ENCODE measurements at places on chromosomes 12 and 14. TPM values are rescaled to one million over a fixed set of nuclear protein-coding genes. Genes with fewer than 3 reads are reported as not detected.

The BMAL2 gene
- 1.9 TPM for total RNA-seq

GRCh38 chr14:71143381-71144290, 236.4 kb downstream of the PCNX1 start:
- DNase-seq = no peak

The C1S gene
- 3.3 TPM for total RNA-seq

DNA sequence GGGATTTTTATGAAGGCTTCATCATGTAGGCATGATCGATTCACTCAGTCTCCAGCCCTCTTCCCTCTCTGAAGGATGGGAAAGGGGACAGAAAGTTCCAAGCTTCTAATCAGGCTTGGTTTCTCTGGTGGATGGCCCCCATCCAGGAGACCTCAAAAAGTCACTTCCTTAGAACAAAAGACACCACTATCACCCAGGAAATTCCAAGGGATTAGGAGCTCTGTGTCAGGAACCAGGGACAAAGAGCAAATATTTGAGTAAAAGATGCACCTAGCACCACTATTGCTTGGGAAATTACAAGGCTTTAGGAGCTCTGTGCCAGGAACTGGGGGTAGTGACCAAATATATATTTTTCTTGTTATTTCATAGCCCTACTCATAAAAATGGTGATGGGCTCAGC, 33.6 kb upstream of the TMX1 start:
- no peak for DNase-seq

GRCh38 chr12:27260746-27261145, 16.7 kb downstream of the STK38L start:
- DNase-seq = no peak

GRCh38 chr12:98485792-98486340, 29.5 kb upstream of the TMPO start:
- no peak for DNase-seq

The TSHR gene
- total RNA-seq = not detected

- no peak for DNase-seq
These were observed 41.4 kb upstream of the AMIGO2 start for GRCh38 chr12:47121146-47121545.

DNA sequence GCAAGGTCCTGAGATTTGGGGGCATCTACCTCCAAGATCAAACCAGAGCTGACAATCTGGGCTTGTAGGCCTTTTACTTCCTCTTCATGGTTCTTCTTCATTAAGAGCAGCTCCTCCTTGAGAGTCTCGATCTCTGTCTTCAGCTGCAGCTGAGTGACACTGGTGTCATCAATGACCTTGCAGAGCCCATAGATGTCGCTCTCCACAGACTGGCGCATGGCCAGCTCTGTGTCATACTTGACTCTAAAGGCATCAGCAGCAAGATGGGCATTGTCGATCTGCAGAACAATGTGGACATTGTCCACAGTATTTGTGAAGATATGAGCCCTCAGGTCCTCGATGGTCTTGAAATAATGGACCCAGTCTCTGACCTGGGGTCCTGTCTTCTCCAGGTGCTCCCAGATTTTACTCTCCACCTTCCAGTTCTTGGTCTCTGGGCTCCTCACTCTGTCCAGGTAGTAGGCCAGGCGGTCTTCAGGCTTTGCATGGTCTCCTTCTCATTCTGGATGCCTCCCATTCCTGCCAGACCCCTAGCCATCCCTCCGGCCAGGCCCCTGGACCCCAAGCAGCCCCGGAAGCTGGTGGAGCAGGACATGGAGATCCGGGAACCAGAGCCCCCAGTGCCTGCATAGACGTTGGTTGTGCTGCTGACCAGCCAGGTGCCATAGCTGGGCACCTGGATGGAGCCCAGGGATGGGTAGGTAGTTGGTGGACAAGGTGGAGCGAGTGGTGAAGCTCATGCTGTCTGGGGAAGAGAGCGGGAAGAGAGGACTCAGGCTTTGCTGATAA, 141.0 kb downstream of the MSRB3 start:
- DNase-seq = no peak

The AREL1 gene
- 27.9 TPM for total RNA-seq

The PTPRQ gene
- total RNA-seq = not detected

The INHBC gene
- not detected for total RNA-seq

GRCh38 chr14:79665556-79665955, 545.7 kb downstream of the DIO2 start:
- peak; percentile 3 for DNase-seq

GRCh38 chr14:91277546-91278382, 33.3 kb upstream of the GPR68 start:
- peak; percentile 65 for DNase-seq

- DNase-seq = no peak
These were observed 205.4 kb upstream of the FKBP4 start for GRCh38 chr12:2589381-2589780.

GRCh38 chr14:95217391-95217900, 60.1 kb upstream of the DICER1 start:
- DNase-seq = no peak

GRCh38 chr12:111405859-111406473, at the start of gene SH2B3:
Gene SH2B3 (plus strand): TSS chr12:111405923. CDS start chr12:111418146, 12,223 bp downstream.
- DNase-seq = no peak

- DNase-seq = no peak
These were observed 1.2 kb upstream of the SIX1 start for GRCh38 chr14:60650373-60650961.

GRCh38 chr12:7061138-7061537, 620 bp downstream of the C1S start:
- no peak for DNase-seq

The IFNG-AS1 gene
- total RNA-seq = not detected

GRCh38 chr14:61104358-61104757, 123.3 kb downstream of the SLC38A6 start:
- DNase-seq = no peak

DNA sequence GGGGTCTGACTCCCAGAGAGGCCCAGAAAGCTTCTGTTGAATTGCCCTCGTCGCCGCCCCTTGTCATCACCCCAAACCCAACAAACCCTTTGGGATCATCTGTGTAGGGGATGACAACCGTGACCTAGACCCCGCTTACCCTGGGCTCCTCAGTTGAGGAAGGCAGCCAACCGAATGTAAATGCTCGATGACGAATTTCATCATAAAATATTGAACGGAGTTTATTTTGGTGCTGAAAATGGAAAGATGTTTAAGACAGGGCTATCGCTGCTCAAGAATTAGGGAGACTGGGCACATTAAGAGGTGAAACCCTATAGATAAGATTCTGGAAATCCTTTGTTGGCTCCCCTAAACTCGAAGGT, 512 bp downstream of the ACTR10 start:
- no peak for DNase-seq

The CAPZA3 gene
- total RNA-seq = not detected

DNA sequence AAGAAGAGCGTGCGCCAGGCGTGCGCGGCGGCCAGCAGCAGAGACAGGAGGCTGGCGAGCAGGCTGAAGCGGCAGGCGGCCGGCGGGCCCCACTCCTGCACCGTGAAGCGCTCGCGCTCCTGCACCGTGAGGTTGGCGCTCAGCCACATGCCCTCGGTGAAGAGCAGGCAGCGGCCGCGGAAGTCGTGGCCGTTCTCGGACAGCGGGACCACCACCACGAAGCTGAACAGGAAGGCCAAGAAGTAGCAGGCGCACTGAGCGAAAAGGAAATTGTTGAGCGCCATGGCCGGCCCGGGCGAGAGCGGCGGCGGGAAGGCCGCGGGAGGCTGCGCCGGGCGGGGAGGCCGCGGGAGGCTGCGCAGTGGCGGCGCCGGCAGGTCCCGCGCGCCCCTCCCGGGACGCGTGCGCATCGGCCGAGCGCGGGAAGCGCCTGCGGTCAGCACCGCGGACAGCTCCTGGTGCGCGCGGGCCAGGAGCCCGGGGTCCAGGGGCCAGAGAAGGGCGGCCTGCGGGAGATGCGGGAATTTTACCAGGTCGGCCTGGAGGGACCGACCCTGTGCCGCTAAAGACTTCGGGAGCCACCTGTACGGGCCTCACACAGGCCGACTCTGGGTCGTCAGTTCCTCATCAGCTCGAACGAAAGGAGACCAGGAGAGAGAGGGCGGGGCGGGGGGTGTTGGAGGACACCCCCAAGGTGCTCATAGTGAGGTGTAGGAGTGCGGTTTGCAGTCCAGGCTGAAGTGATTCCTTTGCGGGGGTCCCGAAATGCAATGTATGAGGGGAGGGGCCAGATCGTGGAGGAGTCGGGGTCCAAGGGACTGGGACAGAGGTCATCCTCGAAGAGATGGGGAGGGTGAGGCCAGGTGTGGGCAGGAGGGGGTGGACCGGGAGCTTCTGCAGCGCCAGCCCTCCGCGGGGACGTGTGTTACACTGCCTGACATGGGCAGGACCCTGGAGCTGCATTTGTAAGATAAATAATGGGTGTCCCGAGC, at the start of gene TMEM179:
Gene TMEM179 (minus strand): TSS at position 315 of the 992 bp plus-strand sequence. CDS start 31 bp downstream, at position 284.
- peak; percentile 49 for DNase-seq

DNA sequence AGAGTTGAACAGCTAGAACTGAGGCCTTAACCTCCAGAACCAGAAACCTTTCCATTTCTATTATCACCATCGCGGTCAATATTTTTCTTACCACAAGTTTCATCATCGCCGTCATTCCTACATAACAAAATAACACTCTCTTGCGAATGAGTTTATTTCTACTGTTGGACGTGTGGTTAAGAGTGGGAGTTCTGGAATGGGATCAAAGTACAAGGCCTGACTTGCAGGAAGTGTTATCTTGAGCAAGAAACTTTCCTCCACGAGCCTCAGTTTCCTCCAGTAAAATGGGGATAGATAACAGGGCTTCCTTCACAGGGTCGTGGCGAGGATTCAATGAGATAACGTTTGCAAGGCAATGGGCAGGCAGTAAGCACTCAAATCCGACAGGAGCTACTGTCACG, 652 bp downstream of the SART3 start:
- no peak for DNase-seq

The GMPR2 gene
- 116 TPM for total RNA-seq

DNA sequence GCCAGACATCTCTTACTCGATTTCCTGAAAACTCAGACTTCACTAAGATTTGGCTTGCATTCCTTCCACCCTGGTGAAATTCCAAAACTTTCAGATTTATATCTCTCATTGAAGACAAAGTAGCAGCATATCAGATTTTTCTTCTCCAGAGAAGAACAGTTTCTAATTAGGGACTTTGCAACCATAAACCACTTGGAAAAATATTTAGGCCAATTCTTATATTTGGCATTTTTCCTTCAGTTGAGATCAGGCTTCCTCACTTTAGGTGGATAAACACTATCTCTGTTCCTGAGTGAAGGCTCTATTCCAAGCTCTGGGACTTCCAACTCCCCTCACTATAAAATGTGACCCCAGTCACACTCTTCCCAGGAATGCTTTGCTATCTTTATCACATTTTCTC, 1434.3 kb upstream of the FLRT2 start:
- no peak for DNase-seq

- no peak for DNase-seq
These were observed 398.4 kb upstream of the NOVA1 start for GRCh38 chr14:26996246-26996645.

DNA sequence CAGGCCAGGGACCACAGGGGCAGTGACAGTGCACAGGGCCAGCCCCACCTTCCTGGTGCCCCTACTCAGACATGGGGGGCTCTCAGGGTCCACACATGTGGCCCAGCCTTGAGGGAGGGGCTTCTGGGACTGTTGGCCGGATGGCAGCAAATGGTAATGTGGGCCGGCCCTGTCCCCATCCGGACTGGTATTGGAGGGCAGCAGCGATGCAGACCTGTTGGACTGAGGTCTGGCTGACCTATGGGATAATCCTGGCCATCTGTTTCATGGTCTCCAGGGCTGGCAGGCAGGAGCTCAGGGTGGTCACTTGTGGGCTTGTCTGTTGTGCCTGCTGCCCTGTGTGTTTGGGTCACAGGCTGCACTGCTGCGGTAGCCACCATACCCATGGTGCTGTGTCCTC, 387.5 kb downstream of the TMEM121 start:
- DNase-seq = no peak

DNA sequence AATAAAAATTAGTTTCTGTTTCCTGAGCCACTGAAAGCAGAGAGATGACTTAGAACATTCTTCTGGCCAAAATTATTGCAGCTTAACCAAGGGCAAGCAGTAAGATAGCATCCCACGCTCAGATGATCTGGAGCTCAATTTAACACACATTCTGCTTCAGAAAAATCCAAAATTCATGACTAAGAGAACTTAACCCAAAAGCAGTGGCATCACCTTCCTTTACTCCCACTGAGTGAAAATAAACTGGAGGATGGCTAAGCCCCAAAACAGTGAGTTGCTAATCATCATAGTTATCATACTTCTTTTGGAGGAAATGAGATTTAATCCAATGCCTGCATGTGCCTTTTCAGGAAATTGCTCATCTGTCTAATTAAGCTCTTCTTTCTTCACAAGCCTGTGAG, 195.4 kb downstream of the DUSP6 start:
- no peak for DNase-seq

DNA sequence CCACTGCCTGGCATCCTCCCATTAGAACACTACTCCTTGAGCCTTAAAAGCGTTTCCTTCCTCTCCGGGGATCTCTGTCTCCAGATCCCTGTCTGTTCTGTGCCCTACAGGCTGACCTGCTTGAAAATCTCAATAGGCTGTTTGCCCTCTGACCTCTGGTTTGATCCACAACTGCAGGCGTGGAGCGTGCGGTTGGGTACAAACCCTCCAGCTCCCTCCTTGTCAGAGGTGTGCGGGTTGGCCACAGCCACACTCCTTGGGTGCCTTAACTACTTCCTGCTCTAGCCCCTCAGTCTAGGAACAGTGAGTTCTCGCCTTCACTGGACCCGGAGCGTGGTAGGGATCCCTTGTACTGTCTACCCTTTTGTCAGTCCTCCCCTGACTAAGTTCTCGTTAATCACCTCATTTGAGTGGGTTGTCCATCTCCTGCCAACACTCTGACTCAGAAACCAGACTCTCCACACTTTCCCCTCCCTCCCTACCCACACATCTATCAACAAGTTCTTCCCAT, 33.1 kb downstream of the CMKLR1 start:
- no peak for DNase-seq

Data from G401 (cell line).